ENCODE measurements at places on chromosomes 5 and 9.

DNA sequence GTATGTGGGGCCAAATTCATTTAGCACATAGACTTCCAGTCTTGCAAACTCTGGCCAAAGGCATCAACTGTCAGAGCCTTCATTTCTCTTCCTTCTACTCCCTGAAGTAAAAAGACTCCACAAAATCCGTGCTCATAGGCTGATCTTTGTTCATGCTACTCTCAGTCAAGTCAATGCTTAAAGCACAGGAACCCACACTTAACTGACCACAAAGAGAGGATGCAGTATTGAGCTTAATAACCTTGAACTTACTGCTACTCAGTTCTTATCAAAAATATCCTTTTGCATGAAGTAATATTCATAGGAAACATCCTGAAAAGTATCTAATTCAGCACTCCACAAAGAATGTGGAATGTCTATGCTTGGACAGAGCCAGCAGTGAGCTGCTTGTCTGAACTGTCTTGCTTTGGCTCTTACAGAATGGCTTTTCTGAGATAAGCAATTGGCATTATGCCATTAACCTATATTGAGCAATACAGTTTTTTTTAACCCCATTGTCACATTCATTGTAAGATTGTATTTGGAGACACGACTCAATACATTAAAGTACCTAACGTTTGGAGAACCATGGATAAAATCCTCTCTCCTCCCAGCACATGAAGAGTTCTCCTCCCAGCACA lies 21.7 kb downstream of the LPAR1 start:
- DNase-seq = no peak

DNA sequence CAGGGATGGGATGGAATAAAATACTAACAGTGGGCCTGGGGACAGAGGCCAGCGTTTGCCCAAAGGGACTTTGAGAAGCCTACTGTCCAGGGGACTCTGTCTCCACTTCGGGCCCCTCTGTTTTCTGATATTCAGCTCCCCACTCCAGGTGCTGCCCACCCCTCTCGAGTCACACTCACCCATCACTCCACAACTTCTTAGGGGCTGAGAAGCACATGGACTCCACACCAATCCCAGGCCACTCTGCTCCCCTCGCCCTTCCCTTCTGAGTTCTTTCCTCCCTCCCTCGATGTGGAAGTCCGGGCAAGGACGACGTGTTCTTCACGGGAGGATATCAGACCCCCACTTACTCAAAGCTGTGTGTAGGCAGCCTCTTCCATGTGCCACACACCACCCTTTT lies 124.5 kb downstream of the BARX1 start:
- no peak for DNase-seq

GRCh38 chr5:137401946-137402345 lies 97.2 kb downstream of the SPOCK1 start:
- no peak for DNase-seq

GRCh38 chr5:150777685-150778084 lies 872 bp upstream of the SMIM3 start:
- DNase-seq = no peak

DNA sequence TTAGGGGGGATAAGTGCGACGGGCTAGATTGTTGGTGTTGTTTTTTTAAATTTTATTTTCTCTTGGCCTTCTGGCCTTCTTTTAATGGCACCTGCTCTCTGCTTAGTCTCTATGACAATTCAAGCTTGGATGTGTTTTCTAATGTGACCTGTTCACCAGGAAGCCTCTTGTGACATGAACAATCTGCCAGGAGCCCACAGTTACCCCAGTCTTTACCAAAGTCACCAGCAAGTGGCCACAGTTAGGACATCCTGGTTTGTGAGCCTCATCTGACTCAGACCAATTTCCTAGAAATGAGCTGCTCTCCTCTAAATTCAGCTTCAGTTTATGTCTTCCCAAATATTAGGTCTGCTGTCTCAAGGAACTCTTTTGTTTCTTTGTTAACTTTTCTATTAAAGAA lies 135.8 kb downstream of the TLE4 start:
- DNase-seq = no peak

DNA sequence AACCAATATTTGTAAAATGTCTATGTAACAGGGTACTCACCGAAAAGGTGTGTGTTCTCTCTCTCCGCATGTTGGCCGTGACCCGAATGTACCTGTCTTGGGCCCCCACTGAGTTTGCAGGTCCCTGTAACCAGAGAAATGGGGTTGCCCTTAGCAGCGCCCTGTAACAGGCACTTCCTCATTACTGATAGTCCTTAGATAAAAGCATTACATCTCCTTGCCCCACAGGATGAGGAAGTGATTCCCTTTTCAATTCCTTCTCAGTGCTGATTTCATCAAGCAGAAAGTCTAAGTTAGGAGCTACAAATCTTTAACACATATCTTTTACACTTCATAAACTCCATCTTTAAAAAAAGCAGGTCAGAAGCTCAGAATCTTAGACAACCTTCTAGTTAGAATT lies 15.2 kb upstream of the HMHB1 start:
- DNase-seq = no peak

GRCh38 chr5:136382071-136382470 lies 16.7 kb upstream of the TRPC7 start:
- DNase-seq = no peak

- no peak for DNase-seq
Observed at GRCh38 chr5:134053314-134053839, 48.6 kb upstream of the VDAC1 start.

DNA sequence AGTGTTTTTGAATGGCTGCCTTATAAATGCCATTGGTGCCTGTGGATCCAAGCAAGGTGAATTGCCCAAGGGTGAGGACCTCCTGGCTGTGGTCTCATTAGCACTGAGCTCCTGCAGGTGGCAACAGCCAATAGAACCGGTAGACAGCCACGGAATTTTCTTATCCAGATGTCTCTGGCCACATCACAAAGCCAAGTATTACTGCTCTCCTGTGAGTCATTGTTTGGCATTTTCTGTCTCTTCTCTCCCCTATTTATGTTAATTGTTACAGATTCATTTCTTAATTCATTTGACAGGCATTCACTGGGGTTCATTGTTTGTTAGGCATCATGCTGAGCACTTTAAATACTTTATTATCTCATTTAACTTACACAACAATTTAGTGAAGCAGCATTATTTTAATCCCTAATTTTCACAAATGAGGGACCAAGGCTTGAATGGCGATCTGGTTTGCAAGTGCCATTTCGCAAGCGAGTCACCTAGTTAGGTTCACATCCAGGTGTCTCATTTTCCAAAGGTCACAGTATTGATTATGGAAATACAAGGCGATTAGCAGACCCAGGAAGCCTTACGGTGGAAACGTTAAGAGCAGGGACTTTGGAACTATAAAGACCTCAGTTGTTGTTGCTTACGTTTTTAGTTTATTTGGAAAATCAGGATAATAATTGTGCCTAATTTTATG lies 58.2 kb upstream of the DPYSL3 start:
- no peak for DNase-seq

DNA sequence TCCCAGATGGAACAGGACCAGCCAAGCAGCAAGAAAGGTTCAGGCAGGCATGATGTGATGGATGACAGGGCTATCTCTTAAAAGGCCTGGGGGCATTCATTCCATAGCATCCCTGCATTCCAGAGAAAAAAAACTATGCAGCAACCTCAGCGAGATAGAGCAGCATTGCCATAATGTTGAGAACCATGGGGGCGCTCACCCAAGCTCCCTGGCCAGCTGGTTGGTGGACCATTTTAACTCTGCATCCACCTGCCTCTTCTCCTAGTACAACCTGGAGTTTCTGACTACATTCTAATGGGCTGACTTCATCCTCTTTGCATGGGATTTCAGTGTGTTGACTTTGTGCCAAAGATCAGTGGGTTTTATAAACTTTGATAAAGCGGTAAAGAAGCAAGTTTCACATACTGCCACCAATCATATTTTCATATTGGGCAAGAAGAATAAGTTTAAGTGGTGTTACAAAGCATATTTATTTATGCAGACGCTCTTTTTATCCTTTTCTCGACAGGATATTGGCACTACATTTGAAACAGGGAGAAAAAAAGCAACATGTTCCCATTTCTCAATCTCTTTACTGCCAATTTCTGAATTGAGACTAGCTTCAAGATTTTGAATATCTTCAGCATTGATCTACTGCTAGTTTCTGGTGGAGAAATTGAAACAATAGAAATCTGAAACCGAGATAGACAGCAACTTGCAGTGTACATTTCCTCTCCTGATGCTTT lies 378.3 kb upstream of the WWC1 start:
- no peak for DNase-seq

DNA sequence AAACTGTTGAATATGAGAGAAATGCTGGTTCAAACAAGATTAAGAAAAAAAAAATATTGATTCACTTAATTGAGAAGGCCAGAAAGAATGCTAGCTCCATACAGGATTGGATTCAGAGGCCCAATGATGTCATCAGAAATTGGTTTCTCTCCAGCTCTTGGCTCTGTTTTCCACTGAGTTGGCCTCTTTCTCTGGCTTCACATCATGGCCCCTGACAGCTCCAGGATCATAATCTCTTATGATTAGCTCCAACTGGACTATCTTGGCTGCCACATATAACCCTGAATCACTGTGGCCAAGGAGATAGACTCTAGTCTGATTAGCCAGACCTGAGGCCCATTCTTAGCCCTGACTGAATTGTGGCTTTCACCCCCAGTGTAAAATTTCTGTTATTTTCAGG lies 244.7 kb upstream of the GRAMD2B start:
- DNase-seq = no peak

DNA sequence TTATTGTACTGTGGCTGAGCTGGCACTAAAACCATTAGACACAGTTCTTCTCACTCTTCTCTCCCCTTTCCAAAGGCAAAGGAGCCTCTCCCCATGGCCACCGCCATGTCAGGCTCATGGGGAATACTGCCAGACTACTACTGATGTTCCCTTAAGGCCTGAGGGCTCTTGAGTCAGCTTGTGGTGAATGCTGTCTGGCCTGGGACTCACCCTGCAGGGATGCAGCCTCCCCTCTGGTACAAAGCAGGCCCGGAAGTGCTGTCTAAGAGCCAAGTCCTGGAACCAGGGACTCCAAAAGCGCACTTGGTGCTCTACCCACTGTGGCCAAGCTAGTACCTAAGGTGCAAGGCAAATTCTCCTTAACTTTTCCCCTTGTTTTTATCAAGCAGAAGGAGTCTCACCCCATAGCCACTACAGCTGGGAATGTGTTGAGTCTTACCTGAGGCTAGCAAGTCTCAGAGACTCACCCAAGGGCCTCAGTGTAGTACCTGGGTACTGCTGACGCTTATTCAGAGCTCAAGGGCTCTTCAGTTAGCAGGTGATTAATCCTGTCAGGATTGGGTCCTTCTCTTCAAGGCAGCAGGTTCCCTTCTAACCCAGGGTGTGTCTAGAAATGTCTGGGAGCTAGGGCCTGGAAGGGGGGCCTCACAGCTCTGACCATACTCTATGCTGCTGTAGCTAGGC lies 33.2 kb upstream of the C5orf46 start:
- no peak for DNase-seq

- no peak for DNase-seq
Observed at GRCh38 chr5:80064124-80064523, 29.0 kb downstream of the THBS4 start.

DNA sequence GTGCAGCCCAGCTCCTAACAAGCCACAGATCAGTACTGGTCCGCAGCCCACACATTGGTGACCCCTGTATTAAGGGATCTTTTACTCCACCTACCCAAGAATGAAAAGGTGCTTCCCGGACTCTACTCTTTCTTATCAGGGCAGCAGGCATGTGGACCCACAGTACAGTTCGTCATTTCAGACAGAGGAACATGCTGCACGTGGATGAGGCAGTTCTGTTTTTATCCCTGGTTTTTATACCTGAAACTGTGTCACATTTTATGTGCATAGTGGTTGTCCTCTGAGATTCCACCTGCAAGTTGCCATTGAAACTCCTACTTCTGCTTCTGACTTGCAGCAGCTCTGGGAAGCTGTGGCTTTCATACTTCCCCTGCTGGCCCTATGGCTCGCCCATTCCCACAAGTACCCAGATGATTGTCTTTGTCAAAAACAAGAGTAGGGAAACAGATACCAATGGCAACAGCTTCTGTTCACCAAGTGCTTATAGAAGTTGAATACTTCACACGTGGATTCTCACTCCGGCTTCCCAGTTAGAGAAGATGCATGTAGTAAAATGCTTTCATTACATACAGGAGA lies 208.0 kb downstream of the TRIO start:
- no peak for DNase-seq

GRCh38 chr5:173626505-173626820 lies 10.0 kb upstream of the BOD1 start:
- DNase-seq = no peak

DNA sequence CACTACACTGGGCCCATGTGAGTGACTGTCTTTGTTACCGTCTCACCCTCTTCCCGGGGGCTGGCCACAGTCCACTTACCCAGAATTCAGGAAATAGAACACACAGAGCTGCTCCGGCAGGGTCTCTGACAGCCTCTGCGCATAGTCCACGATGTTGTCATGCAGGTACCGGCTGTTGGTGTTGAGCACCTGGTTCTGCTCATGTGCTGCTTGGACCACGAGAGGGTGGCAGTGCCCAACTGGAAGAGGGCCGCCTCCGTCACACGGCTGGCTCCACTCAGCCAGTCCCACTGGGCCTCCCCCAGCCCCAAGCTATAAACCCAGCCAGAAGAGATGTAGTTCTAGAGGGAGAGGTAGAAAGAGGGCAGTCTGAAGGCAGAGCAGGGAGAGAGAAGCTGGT lies 2.7 kb downstream of the PHYKPL start:
- no peak for DNase-seq

DNA sequence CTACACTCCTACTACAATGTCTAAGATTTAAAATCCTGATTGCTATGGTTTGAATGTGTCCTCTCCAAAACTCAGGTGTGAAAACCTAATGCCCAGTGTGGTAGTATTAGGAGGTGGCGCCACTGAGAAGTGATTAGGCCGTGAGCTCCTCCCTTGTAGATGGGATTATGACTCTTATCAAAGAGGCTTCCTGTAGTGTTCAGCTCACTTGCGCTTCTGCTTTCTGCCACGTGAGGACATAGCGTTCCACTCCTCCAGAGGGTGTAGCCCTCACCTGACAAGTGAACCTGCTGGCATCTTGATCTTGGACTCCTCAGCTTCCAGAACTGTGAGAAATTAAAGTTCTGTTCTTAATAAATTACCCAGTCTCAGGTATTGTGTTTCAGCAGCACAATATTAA lies 33.0 kb upstream of the WHRN start:
- DNase-seq = peak; percentile 15

- DNase-seq = no peak
Observed at GRCh38 chr9:22257026-22257816, 189.4 kb upstream of the DMRTA1 start.

- DNase-seq = peak; percentile 15
Observed at GRCh38 chr5:55538661-55539060, 3.9 kb upstream of the PLPP1 start.

- no peak for DNase-seq
Observed at GRCh38 chr9:38641985-38642864, 21.8 kb upstream of the ANKRD18A start.

DNA sequence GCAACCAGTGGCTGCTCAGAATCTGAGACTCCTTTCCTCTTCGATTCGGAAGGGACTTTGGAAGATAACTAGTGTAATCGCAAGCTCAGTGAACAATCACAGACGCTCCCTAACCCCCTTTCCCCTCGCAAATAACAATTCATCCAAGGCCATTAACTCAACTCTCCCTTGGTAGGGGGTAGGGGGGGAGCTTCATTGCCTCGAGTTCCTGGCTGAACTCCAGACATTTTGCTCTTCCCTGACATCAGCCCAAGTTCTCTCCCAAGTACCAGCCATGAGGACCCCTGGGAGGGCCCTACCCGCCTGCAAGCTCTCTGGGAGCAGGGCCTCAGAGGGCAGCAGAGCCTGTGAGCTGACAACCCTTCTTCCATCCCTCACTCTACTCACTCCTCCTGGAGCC lies 8.4 kb downstream of the FAM163B start:
- DNase-seq = no peak

All from CD4-positive, alpha-beta T cell treated with Interleukin-2 at 100 ng/mL for 4 hours (primary cell).